ENCODE measurements at places on chromosomes 7 and 10.

GRCh38 chr7:130957137-130957513 lies 223.1 kb upstream of the KLF14 start:
- DNase-seq = no peak

DNA sequence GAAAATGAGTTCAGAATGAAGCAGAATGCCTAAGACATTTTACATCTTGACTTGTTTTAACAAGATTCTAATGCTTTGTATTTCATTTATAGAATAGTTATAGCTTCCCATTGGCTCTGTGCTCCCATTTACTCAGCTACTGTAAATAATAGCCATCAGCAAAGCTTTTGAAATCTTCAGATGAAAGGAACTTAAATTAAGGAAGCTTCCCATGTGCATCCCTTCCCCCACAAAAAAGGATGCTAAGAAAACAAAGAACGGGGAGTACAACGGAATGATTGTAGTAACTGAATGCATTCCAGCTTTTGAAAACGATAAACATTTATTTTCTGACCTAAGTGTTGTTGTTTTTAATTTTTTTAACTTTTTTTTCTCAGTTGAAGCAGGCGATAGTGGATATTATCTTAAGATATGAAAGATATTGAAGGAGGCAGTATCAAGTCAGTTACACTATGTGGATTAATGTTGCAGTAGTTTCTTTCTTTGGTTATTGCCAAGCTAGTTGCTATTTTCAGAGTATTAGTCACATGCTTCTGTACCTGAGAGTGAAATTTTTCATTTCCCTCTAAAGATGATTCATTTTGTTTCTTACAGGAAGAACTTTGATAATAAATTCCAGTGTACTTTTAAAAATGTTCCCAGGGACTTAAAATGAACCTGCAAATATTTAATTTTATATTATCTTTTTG lies 129.2 kb downstream of the KCND2 start:
- DNase-seq = peak; percentile 11

GRCh38 chr7:51129527-51130472 lies 186.8 kb downstream of the COBL start:
- no peak for DNase-seq

- no peak for DNase-seq
These were observed 61.9 kb downstream of the HGF start for GRCh38 chr7:81707966-81708365.

GRCh38 chr10:116324227-116324950 lies at the start of gene CCDC172:
CCDC172 (plus strand) TSS chr10:116324448; CDS start chr10:116325012, 564 bp downstream.
- DNase-seq = no peak

GRCh38 chr7:15334536-15335263 lies 227.1 kb downstream of the AGMO start:
- no peak for DNase-seq

GRCh38 chr7:129670656-129671055 lies 59.1 kb downstream of the NRF1 start:
- DNase-seq = peak; percentile 19

DNA sequence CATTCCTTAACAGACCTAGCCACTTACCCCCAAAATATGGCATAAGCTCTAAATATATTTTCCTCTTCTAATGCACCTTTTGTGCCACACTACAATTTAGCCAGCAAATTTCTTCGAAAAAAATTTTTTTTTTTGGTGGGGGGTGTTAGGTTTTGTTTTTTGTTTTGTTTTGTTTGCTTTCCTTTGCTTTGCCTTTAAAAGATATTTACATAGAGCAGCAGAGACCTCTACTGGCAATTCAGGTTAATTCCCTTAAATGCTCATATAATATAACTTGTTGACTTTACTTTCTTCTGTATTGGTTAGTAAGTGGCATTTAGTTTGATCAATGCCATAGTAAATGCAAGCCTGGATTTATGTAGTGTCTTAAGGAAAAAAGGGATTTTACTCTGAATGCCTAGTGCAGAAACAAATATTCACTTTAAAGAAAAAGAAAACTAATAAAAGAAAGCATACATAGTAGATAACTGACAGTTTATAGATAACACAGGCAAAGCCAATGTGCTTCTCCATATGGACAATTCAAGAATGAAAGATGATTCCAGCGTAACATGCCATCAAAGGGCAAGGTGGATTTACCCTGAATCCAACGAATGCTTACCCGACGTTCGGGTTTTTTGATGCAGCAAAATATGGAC lies 1250.6 kb downstream of the GATA3 start:
- DNase-seq = peak; percentile 33

- no peak for DNase-seq
These were observed 112.0 kb downstream of the NT5C2 start for GRCh38 chr10:103080891-103081581.

DNA sequence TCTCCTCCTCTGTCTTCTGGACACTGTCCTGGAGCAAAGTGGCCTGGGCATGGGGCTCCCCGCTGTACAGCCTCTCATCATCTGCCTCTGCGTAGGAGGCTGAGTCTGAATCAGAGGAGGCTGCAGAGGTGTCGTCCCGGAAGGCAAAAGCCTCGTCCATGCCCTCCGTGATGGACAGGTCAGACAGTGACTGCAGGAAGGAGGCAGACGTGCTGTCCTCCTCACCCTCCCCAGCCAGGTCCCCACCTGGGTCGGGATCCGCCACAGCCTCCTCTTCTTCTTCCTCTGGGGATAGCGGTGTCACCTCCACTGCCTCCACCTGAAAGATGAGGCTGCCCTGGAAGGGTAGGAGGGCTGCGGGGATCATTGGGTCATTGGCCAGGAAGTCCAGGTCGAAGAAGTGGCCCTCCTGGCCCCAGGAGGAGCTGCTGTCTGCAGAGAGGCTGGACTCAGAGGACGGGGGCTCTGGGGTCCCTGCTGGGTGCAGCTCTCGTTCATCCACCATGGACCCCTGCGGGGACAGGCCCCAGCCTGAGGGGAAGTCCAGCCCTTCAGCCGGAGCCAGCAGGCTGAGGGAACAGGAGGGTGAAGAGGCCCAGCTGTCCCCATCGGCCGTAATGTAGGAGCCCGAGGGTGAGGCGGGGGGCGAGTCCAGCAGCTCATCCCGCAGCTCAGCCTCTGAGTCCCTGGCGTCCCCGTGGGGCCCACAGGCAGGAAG lies 3.7 kb downstream of the NACAD start:
- no peak for DNase-seq

- DNase-seq = peak; percentile 59
These were observed 2.4 kb downstream of the MKX start for GRCh38 chr10:27743012-27743876.

DNA sequence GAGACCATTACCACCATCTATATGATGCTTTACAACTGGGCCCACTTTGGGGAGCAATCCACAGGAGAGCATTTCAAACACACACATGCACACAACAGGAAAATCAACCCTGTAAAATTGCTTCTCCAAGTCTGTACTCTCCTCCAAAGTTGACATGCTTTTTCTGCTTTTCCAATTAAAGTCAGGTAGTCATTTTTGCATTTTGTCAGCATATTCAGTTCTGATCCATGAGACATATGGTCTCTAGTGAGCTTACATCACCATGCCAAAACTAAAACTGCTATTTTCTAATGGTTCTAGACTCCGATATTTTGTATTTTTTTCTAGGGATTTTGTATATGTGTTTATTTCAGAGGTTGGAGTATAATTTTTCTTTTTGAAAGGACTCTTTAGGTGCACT lies 373.5 kb upstream of the LRRTM3 start:
- DNase-seq = no peak

DNA sequence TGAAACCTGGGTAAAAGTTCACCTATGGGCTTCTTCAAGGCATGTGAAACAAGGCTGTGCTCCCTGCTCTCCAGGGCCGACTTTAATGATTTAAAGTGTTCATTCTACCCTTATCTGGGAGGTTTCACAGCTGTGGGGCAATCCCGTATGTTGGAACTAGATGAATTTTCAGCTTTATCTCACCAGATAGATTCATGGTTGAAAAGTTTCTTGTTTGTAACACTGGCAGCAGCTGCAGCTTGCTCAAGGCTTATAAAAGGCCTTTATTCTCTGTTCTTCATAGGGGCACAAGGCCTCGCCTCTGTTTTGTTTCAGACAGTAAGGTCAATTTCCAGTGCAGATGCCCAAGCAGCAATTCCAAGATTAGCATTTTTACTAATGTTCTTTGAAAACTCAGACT lies 70.4 kb upstream of the DNAJB12 start:
- peak; percentile 0 for DNase-seq

DNA sequence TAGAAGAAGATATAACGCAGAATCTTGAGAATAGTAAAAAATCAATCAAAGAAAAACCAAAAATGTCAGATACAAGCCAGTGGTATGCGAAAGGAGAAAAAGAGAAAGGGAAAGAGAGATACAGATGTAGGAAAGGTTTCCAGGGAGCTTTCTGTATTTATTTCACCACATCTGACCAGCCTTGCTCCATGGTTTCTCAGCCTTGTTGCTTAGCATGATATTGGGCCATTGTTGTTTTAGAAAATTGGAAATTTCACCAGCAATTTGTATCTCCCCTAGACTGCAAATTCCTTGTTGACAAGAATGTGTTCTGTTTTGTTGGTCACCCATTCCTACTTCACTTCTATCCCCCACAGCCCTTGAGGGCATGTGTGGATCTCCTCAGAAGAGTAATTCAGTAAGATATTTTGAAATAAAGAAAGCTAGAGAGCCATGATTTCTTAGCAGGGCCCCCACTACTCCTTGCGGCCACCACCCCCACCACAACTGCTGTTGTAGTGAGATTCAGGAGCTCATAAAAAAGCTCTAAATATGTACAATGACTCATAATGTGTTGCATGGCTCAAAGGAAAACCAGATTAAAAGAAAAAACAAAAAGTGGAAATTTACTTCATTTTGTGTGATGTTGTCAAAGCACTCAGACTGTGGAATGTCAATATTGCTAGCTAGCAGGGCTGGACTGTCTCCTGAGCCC lies 138.7 kb downstream of the CHRM2 start:
- DNase-seq = peak; percentile 28

GRCh38 chr10:29541422-29542210 lies 93.2 kb downstream of the SVIL start:
- DNase-seq = peak; percentile 42

DNA sequence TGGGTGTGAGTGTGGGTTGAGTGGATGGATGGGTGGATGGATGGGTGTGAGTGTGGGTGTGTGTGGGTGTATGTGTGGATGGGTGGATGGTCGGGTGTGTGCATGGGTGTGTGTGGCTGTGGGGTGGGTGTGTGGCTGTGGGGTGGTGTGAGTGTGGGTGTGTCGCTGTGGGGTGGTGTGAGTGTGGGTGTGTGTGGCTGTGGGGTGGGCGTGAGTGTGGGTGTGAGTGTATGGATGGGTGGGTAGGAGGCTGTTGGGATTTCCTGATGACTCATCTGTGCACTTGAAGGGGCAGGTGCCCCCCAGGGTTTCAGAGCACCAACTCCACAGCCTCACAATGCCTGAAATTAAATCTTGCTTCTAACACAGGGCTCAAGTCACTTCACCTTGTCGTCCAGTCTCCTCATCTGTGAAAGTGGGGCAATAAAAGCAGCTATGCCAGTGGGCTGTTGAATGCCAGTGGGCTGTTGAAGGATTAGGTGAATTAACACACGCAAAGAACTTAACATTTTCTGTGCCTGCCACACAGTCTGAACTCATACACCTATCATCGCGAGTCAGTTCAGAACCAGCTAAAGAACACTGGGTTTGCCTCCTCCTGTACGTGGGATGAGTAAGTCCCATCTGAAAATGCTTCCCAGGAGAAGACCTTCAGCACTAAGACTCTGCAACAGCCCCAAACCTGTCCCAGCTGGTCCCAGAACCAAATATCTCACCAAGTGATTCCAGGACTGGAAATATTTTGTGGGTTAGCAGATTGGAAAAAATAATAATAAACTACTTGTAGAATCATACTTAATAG lies 32.0 kb downstream of the SFMBT2 start:
- DNase-seq = no peak

- peak; percentile 84 for DNase-seq
These were observed 6.6 kb downstream of the TTYH3 start for GRCh38 chr7:2638224-2638991.

- DNase-seq = no peak
These were observed 856 bp downstream of the SSMEM1 start for GRCh38 chr7:130208516-130208915.

GRCh38 chr10:6045878-6046772 lies 16.0 kb downstream of the IL2RA start:
- no peak for DNase-seq

DNA sequence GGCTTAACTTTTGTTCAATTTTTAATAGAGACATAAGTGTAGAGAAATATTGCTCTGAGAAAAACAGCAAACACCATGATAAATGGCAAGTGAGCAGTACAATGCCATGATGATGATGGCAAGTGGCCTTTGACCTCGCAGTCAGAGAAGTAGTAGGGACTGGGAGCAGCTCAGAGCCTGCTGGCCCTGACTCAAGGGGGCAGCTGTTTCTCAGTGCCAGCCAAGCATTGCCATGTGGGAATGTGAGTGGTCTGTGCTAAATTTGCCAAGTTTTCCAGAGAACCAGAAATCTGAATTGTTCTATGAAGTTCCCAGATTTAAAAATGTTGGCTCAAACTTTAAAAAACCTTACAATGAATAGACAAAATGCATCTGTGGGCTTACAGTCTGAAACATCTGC lies 187.9 kb downstream of the BICC1 start:
- DNase-seq = no peak

Data from astrocyte of the hippocampus (primary cell).